Activated CD4-positive, CD25-positive, alpha-beta regulatory T cell (primary cell): ENCODE measurements at places on chromosomes 7 and 10.
A peak's percentile ranks its signal among the peaks of the same experiment; 100 is the strongest.

- DNase-seq, result no peak
Observed at GRCh38 chr10:57460540-57460939, 807.2 kb downstream of the IPMK start.

GRCh38 chr10:3067118-3067858 is at the start of gene PFKP:
PFKP (plus strand) TSS chr10:3067548; CDS start chr10:3067596, 48 bp downstream.
- DNase-seq, result peak; percentile 55

DNA sequence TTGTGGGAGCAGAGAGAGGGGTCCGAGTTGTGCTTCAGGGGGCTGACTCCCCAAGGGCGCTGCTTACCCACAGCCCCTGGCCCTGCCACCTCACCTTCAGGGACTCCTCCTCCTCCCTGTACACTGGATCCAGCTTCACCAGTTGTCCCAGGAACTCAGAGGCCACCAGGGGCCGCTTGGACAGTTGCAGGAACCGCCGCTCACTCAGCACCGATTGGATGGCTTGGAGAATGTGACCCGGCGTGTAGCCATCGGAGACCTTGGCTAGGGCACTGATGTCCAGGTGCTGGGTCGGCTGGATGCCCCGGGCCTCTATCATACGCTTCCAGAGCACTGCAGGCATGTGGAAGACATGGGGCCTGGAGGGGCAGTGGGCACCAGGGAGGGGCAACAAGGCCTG is 4.5 kb upstream of the ASB10 start:
- no peak for DNase-seq

- no peak for DNase-seq
Observed at GRCh38 chr10:86213148-86213547, 153.4 kb downstream of the GRID1 start.

GRCh38 chr7:38016567-38016966 is 96.1 kb downstream of the EPDR1 start:
- DNase-seq, result no peak

- no peak for DNase-seq
Observed at GRCh38 chr10:62186999-62187675, 81.5 kb downstream of the RTKN2 start.
